ENCODE measurements at places on chromosomes 3 and 15. TPM values are rescaled to one million over a fixed set of nuclear protein-coding genes. Genes with fewer than 3 reads are reported as not detected.
A peak's percentile ranks its signal among the peaks of the same experiment; 100 is the strongest.

The SLC24A5 gene
- total RNA-seq, result not detected

DNA sequence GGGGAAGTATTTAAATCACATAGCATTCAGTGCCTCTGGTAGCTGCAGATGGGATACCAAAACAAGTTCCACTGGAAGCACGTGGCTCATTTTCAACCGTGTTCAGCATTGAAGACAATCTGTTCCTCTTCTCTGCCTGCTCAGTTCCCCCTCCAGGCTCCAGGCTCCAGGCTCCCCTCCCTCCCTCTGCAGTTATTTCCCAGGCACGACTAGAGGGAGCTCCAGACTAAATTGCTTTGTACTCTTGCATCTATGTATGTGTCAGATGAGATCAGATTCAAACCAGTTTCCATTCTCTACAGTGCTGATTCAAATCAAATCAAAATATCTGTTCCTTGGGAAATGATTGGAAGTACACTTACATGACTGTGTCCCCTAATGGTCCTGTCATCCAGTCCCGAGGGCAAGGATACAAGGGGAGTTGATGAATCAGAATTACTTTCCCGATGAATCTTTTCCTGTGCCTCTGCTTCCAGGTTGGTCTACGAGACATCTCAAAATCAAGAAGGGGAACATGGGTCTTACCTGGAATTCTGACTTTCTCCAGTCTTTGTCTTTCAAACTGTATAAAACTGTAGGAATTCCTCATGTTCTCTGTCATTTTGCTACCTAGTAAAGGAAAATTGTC is 600.5 kb downstream of the EDEM1 start:
- H3K36me3 ChIP-seq, result no peaks in the 10 kb centered on the region
- no peaks in the 10 kb centered on the region for H3K4me1 ChIP-seq
- H3K27ac ChIP-seq, result no peak overlapping the region
- no peaks in the 10 kb centered on the region for H3K27me3 ChIP-seq

- H3K36me3 ChIP-seq, result no peaks in the 10 kb centered on the region
- H3K4me3 ChIP-seq, result no peak overlapping the region
- no peaks in the 10 kb centered on the region for H3K4me1 ChIP-seq
- no peaks in the 10 kb centered on the region for H3K27me3 ChIP-seq
- DNase-seq, result no peak
Observed at GRCh38 chr3:168066882-168067281, 28.8 kb downstream of the GOLIM4 start.

The PLSCR5 gene
- total RNA-seq, result not detected

DNA sequence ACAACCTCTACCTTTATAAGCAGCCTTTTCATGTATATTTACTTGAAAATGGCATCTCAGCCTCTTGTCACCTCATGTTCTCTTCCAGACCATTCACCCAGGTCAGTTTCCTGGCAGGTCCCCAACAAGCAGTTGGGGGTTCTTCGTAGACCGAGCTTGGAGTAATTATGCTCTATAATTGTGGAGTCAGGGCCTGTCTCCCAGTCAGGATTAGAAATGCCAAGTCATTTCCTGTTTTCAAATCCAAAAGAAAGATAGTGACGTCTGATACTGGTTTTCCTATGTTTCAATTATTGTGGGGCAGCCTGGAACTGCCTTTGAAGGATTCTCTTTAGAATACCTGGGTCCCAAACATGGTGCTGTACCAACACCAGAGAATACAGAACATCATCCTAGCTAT is 430.6 kb downstream of the MECOM start:
- H3K36me3 ChIP-seq, result no peaks in the 10 kb centered on the region
- no peak overlapping the region for H3K27ac ChIP-seq
- DNase-seq, result no peak
- H3K4me1 ChIP-seq, result no peaks in the 10 kb centered on the region
- H3K4me3 ChIP-seq, result no peak overlapping the region
- no peaks in the 10 kb centered on the region for H3K27me3 ChIP-seq

The RTP3 gene
- total RNA-seq, result not detected

DNA sequence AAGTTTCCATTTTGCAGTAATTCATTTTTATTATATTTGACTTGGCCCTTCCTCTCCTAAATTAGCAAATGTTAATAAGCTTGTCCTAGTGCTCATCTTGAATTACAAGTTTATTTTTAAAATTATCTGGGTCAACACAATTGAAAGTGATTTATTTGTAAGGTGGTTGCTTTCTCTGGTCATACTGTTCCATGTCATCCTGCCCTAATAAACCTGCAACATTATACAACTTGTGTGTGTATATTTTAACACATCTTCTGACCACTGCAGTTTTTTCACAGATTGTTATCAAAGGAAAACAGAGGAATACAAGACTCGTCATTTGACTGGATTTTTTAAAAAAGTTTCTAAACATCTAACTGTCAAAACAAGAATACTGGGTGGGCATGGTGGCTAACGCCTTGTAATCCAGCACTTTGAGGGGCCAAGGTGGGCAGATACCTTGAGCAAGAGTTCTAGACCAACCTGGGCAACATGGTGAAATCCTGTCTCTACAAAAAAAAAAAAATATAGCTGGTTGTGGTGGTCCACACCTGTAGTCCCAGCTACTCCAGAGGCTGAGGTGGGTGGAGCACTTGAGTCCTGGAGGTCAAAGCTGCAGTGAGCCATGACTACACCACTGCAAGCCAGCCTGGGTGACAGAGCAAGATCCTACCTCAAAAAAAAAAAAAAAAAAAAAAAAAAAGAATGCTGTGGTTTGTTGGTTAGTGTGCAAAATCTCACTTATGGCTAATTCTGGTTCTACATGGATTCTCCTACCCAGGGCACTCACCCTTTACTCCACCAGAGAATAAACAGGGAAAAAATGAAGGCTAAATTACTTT is 5.0 kb upstream of the LRRFIP2 start:
- no peaks in the 10 kb centered on the region for H3K27me3 ChIP-seq
- H3K4me1 ChIP-seq, result peaks cover 7% of the 10 kb centered on the region
- no peaks in the 10 kb centered on the region for H3K36me3 ChIP-seq
- H3K27ac ChIP-seq, result no peak overlapping the region
- DNase-seq, result no peak

GRCh38 chr15:64536244-64536836 is 76.0 kb downstream of the ZNF609 start:
- H3K27ac ChIP-seq, result peak overlapping the region; percentile 14
- DNase-seq, result no peak
- H3K4me3 ChIP-seq, result no peak overlapping the region
- H3K27me3 ChIP-seq, result no peaks in the 10 kb centered on the region
- H3K36me3 ChIP-seq, result no peaks in the 10 kb centered on the region
